ENCODE measurements at places on chromosomes 2 and 18. TPM values are rescaled to one million over a fixed set of nuclear protein-coding genes. Genes with fewer than 3 reads are reported as not detected.

DNA sequence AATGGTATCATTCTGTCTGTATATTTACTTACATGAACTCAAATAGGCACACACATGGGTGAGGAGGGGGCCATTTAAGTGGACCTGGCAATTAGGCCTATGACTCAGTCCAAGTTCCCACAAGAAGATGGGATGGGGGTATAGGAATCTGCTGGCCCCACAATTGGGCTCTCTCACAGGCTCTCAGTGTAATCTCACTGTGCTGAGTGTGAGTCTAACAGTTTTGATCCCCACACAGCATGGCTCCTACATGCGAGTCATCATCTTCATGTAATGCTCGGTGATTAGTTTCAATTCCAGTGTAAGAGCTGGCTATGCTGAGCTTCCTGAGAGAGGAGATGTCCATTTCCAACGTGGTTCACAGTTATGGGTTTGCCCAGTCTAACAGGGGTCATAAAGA, 114.0 kb downstream of the GATA6 start:
- no peak for DNase-seq

- peak; percentile 86 for DNase-seq
These were observed at the start of gene TCF7L1 for GRCh38 chr2:85132834-85133637. TCF7L1 (plus strand) TSS chr2:85133392; CDS start chr2:85133685, 293 bp downstream.

DNA sequence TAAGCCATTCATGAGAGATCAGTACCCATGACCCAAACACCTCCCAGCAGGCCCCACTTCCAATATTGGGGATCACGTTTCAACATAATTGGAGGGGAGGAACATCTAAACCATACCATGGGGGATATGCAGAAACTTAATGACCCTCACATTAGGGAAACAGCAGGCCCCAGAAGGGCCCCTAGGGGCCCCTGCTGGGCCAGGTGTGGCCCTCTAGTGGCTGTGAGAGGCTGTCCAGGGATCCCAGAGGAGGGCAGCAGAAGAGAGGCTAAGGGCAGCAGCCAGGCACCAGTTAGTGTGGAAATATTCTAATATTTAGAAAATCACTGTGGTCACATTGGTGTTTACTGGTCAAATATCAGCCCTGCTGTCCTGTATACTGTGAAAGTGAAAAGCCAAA, 49.3 kb upstream of the ANKRD44 start:
- no peak for DNase-seq

DNA sequence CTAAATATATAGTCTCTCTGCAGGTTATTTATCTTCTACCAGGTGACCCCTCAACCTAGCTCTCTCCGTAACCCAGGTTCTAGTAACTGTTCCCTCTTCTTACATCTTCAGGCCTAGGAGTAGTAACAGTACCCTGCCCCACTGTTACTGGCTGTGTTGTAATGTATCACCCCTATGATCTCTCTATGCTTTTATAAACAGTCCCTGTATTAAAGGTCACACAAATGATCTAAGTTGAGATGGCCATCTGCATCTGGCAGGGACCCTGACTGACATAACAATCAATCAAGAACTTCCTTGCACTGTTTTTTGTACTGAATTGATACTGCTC, 219.7 kb upstream of the STK17B start:
- DNase-seq, result no peak

Gene VSNL1
- not detected for total RNA-seq

Gene HRH4
- 0.09 TPM for total RNA-seq

Gene VWC2L
- not detected for total RNA-seq

Gene LOXHD1
- not detected for total RNA-seq

Gene CCDC150
- total RNA-seq, result 20.2 TPM

Gene IL1B
- 15.5 TPM for total RNA-seq

Gene KLHL41
- total RNA-seq, result 0.21 TPM
